ENCODE measurements at places on chromosomes 4 and X.

GRCh38 chrX:141214196-141214595 is 28.1 kb downstream of the SPANXC start:
- no peak for DNase-seq

GRCh38 chrX:11952176-11952720 is 186.0 kb upstream of the FRMPD4 start:
- no peak for DNase-seq

DNA sequence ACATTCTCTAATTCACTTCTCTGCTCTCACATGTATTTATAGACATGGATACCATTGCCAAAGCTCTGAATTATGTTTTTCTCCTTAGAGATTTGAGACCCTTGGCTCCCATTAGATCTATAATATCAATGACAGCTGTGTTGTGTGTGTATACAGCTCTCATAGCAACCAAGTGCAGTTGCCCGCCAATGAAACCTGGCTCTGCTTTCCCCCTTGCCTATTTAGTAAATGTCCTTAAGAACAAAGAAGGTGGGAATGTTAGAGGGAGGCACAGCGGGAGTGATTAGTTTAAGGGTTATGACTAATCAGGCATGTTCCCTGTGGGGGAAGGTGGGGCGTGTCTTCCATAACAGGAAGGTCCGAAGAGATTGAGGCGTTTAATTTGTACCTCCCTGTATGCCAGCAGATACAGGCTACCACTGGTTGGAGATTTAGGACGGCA is 100.5 kb upstream of the TBC1D9 start:
- DNase-seq: no peak

DNA sequence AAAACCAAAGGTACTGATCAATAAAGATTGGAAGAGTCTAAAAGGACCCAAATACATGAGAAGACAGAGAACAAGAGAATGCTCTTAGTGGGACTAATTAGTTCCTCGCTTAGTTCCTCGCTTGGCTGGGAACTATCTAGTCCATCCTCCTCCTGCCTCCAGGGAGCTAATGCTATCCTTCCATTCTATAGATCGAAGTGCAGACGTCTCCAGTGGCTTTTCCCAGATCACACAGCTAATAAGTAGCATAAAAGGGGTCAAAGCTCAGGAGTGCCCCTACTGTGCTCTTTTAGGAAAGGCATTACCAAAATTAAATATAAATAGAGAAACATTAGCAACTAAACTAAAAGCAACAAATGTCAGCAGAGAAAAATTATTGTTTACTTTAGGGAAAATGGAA is 42.3 kb upstream of the PPARGC1A start:
- DNase-seq: no peak

DNA sequence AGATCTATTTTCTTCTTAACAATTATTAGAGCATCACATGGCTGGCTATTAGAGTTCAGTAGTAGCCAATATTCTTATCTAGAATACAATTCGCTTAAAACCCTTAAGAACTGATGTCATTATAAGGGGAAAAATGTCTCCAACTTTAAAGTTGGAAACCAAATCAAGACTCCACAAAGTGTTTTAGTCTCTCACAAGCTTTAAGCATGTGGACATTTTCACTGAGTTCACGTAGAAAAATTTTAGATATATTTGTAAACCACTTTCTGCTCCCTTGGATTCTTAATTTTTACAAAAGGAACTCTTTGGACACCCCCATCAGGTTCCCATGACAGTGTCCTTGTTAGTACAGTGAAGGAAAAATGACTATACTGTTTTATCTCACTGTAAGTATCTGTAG is 123.9 kb upstream of the NAP1L5 start:
- DNase-seq: no peak

DNA sequence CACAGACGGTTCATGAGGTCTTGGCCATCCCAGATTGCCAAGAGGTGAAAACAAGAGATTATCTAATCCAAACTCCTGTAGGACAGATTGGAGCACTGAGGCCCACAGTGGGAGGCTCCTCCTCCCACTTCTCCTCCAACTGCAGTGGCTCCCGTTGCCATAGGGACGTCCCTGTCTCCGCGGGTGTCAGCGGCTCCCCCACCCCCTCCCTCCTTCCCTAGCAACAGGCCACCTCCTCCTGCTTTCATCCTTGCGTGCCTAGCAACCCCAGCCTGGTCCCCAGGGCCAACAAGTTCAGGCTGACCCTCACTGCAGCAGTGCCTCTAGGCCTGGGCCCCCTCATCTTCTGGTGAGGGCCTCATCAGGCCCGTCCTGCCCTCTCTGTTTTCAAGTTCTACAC is 6.8 kb upstream of the IQSEC2 start:
- no peak for DNase-seq

All from GM20000 (cell line).